ENCODE measurements at places on chromosomes 13 and 19.

- H3K4me3 ChIP-seq, result no peak overlapping the region
- H3K27ac ChIP-seq, result peak overlapping the region; percentile 77
- H3K27me3 ChIP-seq, result no peaks in the 10 kb centered on the region
- H3K4me1 ChIP-seq, result peaks cover 30% of the 10 kb centered on the region
These were observed 29.7 kb downstream of the RASA3 start for GRCh38 chr13:114102521-114103288.

DNA sequence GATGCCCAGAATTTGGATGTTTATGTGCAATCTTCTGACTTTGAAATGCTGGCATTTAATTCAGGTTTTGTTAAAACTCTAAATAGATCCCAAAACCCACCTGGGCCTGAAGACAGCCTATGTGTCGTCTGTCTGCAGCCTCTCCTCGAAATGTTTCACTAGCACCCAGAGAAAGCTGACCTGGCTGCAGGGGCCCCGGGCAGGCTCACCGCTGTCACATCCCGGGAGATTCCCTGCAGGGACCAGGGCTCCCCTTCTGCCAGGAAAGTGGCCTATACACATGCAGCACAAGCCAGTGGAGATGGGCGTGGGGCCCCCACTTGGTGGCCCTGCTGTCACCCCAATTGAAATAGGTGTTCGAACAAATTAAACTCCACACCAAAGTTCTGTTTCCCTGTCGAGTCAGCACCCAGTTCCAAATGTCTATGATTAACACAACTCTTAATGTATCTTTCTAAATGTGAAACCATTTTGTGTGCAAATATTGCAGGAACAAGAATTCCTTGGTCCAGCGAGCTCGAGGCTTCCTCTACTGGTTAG, 145.8 kb upstream of the ZNF507 start:
- H3K27ac ChIP-seq, result no peak overlapping the region
- peaks cover 38% of the 10 kb centered on the region for H3K27me3 ChIP-seq
- no peaks in the 10 kb centered on the region for H3K36me3 ChIP-seq
- peak; percentile 81 for DNase-seq

DNA sequence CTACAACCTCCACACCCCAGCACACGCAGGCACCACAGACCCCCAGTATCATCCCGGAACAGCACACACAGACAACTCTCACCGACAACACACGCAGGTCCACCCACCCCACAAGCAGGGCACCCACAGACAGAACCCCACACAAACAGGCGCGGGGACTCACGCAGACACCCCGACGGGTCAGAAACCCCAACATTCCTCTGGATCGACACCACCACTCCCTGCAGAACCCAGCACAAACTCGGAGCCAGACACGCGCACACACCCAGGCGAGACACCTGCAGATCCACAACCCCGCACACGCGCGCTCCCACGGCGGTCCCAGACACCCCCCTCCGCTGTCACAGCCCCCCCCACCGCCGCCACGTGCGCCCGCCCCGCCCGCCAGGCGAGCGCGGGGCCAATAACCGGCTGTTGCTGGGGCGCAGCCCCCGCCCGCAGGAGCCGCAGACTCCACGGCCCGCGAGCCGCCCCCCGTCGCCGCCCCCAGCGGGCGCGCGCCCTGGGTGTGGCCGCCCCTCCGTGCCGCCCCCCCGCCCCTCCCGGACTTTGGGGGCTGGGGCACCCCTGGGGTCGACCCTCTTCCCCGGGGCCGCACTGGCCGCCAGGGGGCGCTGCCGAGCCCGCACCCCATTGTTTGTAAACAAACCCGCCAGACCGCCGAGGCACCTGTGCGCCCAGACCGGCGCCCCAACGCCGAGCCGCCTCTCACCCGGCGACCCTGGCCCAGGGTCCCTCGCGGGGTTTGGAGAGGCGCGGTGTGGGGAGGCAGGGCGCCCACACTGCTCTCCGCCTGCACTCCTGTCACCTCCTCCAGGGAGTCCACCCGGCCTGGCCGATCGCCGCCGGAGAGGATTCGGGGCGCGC, 712 bp downstream of the BBC3 start:
- H3K36me3 ChIP-seq, result no peaks in the 10 kb centered on the region
- peaks cover 66% of the 10 kb centered on the region for H3K4me1 ChIP-seq
- H3K4me3 ChIP-seq, result peak overlapping the region; percentile 83
- no peak for DNase-seq
- peak overlapping the region; percentile 97 for H3K27ac ChIP-seq

- no peak for DNase-seq
- H3K27me3 ChIP-seq, result no peaks in the 10 kb centered on the region
- H3K4me3 ChIP-seq, result no peak overlapping the region
- no peaks in the 10 kb centered on the region for H3K4me1 ChIP-seq
These were observed 1044.1 kb downstream of the EFNB2 start for GRCh38 chr13:105491345-105491744.

DNA sequence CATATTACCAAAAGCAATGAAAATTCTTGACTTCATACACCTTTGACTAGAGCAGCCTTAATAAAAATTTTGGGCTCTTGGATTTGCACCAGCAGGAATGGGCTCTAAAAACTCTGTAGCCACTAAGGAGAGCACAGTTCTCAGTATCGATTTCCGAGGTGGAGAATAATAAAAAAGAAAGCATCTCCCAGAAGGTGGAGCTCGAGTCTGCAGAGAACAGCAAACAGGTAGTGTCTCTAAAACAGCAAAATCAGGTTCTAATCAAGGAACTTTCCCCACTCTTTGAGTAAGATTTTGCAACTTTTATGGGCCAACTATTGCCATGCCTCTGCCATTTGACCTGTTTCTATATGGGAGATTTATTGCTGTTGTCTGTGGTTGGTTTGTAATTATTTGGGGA, 258.7 kb upstream of the GPC6 start:
- DNase-seq, result no peak
- no peaks in the 10 kb centered on the region for H3K36me3 ChIP-seq
- no peaks in the 10 kb centered on the region for H3K27me3 ChIP-seq
- H3K4me3 ChIP-seq, result no peak overlapping the region

GRCh38 chr13:26787961-26788360, 27.4 kb upstream of the GPR12 start:
- H3K27ac ChIP-seq, result no peak overlapping the region
- no peaks in the 10 kb centered on the region for H3K36me3 ChIP-seq
- no peaks in the 10 kb centered on the region for H3K27me3 ChIP-seq
- no peak overlapping the region for H3K4me3 ChIP-seq

- no peak overlapping the region for H3K4me3 ChIP-seq
- H3K27me3 ChIP-seq, result peaks cover 10% of the 10 kb centered on the region
- no peak overlapping the region for H3K27ac ChIP-seq
These were observed 5.0 kb upstream of the MTMR6 start for GRCh38 chr13:25292301-25292700.

GRCh38 chr13:110690516-110690915, 15.4 kb downstream of the CARS2 start:
- no peak for DNase-seq
- no peaks in the 10 kb centered on the region for H3K27me3 ChIP-seq
- no peaks in the 10 kb centered on the region for H3K4me1 ChIP-seq
- peaks cover 74% of the 10 kb centered on the region for H3K36me3 ChIP-seq

GRCh38 chr13:59960683-59961082, 203.0 kb downstream of the DIAPH3 start:
- no peak overlapping the region for H3K27ac ChIP-seq
- no peak overlapping the region for H3K4me3 ChIP-seq
- DNase-seq, result no peak
- no peaks in the 10 kb centered on the region for H3K4me1 ChIP-seq

- DNase-seq, result no peak
- H3K4me3 ChIP-seq, result peak within 1 kb of the TSS; percentile 50
- no peaks in the 10 kb centered on the region for H3K36me3 ChIP-seq
- peaks cover 13% of the 10 kb centered on the region for H3K4me1 ChIP-seq
These were observed at the start of gene ZNF541 for GRCh38 chr19:47573071-47574026. Gene ZNF541 (minus strand): TSS chr19:47573148. CDS start chr19:47555856, 17,292 bp downstream.

- H3K27ac ChIP-seq, result no peak overlapping the region
- DNase-seq, result no peak
- H3K27me3 ChIP-seq, result peaks cover 77% of the 10 kb centered on the region
- H3K4me3 ChIP-seq, result peak overlapping the region; percentile 43
These were observed 421 bp upstream of the GPR12 start for GRCh38 chr13:26760832-26761582.

GRCh38 chr13:58953638-58954037, 1210.1 kb downstream of the DIAPH3 start:
- no peak for DNase-seq
- H3K36me3 ChIP-seq, result no peaks in the 10 kb centered on the region
- no peaks in the 10 kb centered on the region for H3K27me3 ChIP-seq
- H3K27ac ChIP-seq, result no peak overlapping the region

- H3K4me1 ChIP-seq, result peaks cover 15% of the 10 kb centered on the region
- DNase-seq, result peak; percentile 81
- no peak overlapping the region for H3K27ac ChIP-seq
- no peaks in the 10 kb centered on the region for H3K27me3 ChIP-seq
- no peak overlapping the region for H3K4me3 ChIP-seq
These were observed 46.3 kb downstream of the IRS2 start for GRCh38 chr13:109740121-109740520.

DNA sequence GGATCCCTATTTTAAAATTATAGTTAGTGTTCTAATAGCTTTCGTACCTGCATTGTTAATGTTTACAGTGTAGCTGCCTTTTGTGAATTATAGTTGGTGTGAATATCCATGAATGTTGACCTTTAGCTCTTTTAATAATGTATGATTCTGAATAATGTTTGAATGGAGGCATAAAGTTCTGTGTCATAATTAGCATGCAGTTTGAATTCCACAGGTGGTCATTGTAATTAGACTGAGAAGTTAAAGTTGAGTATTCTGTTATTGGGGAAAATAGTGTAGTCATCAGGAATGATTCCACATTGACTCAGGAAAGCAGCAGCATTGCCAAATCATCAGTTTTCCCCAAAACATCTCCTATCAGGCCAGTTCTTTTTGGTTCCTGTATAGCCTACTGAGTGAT, 12.1 kb downstream of the GPR18 start:
- H3K27me3 ChIP-seq, result no peaks in the 10 kb centered on the region
- no peak for DNase-seq
- peaks cover 5% of the 10 kb centered on the region for H3K36me3 ChIP-seq
- no peak overlapping the region for H3K27ac ChIP-seq
- no peaks in the 10 kb centered on the region for H3K4me1 ChIP-seq

- DNase-seq, result no peak
- H3K27me3 ChIP-seq, result no peaks in the 10 kb centered on the region
- H3K36me3 ChIP-seq, result no peaks in the 10 kb centered on the region
- peaks cover 27% of the 10 kb centered on the region for H3K4me1 ChIP-seq
- H3K4me3 ChIP-seq, result no peak overlapping the region
These were observed 13.8 kb downstream of the SLC7A1 start for GRCh38 chr13:29581666-29582065.

GRCh38 chr13:75385708-75386083, 96.3 kb downstream of the TBC1D4 start:
- no peaks in the 10 kb centered on the region for H3K27me3 ChIP-seq
- no peaks in the 10 kb centered on the region for H3K4me1 ChIP-seq
- H3K27ac ChIP-seq, result no peak overlapping the region
- DNase-seq, result no peak
- no peaks in the 10 kb centered on the region for H3K36me3 ChIP-seq
- H3K4me3 ChIP-seq, result no peak overlapping the region

DNA sequence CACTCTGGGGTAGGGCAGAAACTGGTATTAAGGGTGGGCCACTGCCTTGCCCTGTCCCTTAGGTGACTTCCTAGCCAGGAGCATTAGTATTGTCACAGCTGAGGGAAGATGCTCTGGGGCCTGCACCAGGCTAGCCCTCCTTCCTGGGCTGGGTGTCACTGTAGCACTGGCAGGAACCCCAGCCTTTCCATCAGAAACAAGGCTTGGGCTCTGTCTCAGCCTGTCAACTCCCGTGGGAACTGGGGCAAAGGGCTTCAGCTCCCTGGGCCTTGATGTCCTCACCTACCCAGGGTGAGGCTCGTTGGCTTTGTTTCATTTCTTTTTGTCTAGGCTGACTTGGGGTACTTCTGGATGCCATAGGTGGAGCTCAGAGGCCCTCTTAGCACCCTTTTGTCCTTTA, 18.0 kb downstream of the PAF1 start:
- H3K27me3 ChIP-seq, result no peaks in the 10 kb centered on the region
- H3K36me3 ChIP-seq, result peaks cover 62% of the 10 kb centered on the region
- H3K4me1 ChIP-seq, result peaks cover 21% of the 10 kb centered on the region
- peak overlapping the region; percentile 90 for H3K27ac ChIP-seq
- no peak for DNase-seq

GRCh38 chr19:42350417-42350816, 25.0 kb downstream of the MEGF8 start:
- H3K36me3 ChIP-seq, result peaks cover 73% of the 10 kb centered on the region
- DNase-seq, result no peak
- no peaks in the 10 kb centered on the region for H3K27me3 ChIP-seq
- H3K4me1 ChIP-seq, result no peaks in the 10 kb centered on the region
- H3K27ac ChIP-seq, result no peak overlapping the region

DNA sequence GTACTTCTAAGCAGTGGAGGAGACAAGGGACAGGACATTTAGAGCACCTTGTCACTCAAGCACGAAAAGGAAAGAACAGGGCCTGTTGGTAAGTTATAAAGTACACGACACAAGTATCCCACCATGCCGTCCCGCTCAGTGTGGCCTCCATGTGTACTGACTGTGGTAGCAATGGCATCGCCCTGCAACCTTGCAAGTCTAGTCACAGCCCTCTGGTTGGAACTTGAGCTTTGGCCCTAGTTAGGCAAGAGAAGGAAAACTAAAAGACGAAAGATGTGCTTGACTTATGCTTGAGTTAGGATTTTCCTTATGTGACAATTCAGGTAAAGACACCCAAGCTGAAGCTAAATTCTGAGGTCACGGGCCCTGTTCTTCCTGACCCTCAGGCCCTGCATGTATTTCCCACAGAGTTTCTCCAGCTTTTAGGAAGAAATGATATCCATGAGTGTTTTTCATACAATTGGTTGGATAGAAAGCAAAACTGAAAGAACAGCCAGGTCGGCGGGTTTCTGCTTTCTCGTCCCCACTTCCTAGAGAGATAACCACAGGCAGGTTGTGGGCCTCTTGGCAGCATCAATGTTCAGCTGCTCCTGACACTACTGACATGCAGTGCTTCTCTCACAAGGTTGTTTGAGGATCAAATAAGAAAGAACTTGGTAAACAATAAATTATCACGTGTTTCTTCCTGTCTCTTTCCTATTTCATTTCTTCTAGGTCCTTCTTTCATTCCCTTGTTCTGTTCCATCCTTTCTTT, 216.2 kb downstream of the IRS2 start:
- no peaks in the 10 kb centered on the region for H3K36me3 ChIP-seq
- no peaks in the 10 kb centered on the region for H3K4me1 ChIP-seq
- no peaks in the 10 kb centered on the region for H3K27me3 ChIP-seq
- no peak overlapping the region for H3K4me3 ChIP-seq
- no peak for DNase-seq
- H3K27ac ChIP-seq, result no peak overlapping the region
